ENCODE measurements at places on chromosomes 7 and 10.

DNA sequence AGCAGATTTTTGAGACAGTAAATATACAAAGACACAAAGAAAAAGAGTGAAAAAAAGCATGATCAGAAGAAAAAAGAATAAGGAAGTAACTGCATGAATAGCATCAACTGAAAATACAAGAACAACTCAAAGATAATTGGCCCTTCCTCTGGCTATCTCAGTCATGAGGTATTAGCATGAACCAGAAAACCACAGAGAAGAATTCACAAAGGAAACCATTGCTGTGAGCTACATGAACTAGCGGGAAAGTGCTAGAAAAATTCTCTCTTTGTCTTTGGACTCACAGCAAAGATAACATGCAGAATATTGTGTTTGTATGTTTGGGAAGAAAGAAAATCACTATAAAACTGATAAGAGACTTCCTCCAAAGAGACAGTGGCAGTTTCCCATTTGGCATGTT, 82.9 kb downstream of the SORCS1 start:
- DNase-seq, result no peak

- no peak for DNase-seq
Observed at GRCh38 chr7:47310020-47310419, 271.9 kb downstream of the TNS3 start.

DNA sequence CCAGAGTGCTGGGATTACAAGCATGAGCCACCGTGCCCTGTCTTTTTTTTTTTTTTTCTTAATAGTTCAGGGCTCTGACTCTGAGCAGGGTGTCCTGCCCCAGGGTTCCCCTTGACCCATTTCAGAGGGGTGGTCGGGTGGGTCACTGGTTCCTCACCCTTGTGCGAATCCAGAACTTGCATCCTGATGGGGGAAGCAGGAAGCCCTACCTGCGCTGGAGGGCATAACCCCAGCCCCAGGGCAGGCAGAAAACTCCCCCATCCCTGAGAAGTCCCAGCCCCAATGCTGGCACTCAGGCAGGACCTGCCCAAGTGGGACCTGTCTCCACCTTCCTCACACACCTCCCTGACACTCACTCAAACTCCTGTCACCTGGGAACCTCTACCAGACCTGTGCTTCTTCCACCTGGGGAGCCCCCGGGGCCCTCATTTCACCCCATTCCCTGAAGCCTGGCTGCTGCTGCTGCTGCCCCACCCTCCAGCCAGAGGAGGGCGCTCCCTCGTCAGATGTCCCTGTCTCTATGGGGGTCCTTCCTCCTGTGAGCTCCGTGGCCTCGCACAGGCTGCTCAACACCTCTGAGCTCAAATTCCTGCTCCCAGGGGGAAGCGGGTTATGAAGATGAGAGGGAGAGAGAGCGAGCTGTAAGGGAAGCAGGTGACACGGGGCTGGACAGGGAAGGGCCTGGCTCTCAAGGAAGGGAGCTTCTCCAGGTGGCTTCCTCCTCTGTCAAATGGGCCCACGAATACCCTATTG, 15.1 kb upstream of the ZNF273 start:
- DNase-seq, result no peak

- no peak for DNase-seq
Observed at GRCh38 chr7:158403013-158403821, 184.4 kb downstream of the PTPRN2 start.

DNA sequence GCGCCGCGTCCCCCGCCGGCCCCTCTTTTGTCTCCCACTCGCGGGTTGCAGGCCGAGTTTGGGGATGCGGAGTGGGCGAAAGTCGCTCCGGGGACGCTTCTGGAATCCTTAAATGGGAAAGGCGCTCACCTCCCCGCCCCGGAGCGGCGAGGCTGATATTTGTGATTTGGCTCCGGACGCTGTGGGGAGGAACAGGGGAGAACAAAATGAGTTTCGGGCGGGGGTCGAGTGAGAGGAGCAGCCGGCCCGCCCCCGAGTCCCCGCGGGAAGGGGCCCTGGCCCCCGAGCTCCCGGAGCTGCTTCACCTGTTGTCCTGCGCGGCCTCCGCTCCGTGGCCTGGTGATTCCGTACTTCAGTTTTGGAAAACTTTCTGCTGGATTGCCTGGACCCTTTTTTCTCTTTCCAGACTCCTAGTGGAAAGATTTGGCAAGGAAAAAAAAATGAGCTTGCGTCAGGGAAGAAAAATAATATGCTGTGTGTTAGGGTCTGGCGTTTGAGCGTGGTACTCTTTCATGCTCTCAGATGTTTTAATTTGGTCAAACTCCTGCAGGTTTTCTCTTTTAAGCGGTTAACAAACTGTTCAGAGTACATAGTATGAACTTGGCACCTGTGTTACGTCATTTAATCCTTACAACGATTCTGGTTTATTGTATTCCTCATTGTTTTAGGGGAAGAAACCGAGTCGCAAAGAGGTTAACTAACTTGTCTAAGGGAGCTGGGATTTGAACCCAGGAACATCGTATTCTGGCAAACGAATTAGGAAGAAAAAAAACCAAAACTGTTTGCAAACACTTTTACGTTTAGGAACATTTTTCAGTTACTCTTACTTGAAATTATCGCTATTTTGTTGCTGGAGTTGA, 924 bp downstream of the BMPR1A start:
- no peak for DNase-seq

GRCh38 chr7:37065779-37066271, 341.5 kb upstream of the AOAH start:
- no peak for DNase-seq

DNA sequence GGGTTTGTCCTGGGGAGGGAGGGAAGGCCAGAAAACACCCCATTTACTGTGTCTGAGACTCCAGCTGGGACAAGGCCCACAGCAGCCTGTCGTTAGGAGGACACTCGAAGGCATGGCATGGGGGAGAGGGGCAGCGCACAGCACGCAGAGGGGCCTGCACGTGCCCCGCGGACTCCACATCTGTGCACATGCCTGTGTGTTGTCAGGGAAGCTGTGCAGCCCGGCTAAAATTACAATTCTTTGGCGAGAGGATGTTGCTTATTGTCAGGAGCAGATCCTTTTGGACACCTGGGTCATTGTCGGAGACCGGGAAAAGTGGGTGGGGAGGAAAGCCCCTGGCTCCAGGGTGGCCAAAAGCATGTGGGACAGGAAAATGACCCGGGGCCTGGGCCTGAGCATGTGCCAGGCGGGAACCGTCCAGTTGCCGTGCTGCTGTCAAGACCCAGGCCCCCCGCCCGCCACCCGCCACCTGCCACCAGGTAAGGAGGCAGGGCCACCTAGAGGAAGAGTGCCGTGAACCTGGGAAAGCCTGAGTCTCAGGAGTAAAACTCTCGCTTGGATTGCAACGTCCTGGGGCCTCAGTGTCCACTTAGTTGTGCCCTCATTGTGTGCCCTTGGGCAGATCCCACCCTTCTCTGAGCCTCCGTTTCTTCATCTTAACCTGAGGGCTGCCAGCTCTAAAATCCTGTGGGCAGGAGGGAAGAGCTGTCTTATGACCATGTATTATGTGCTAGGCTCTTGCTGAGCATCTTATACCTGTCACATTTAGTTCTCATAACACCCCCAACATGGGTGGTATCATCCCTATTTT, 7.2 kb downstream of the VSIR start:
- no peak for DNase-seq

DNA sequence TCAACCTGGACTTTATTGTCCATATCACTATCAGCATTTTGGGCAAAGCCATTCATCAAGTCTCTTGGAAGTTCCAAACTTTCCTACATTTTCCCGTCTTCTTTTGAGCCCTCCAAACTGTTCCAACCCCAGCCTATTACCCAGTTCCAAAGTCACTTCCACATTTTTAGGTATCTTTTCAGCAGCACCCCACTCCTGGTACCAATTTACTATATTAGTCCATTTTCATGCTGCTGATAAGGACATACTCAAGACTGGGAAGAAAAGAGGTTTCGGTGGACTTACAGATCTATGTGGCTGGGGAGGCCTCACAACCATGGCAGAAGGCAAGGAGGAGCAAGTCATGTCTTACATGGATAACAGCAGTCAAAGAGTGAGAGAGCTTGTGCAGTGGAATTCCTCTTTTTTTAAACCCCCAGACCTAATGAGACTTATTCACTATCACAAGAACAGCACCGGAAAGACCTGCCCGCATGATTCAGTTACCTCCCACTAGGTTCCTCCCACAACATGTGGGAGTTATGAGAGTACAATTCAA, 50.2 kb downstream of the NRF1 start:
- DNase-seq, result no peak

GRCh38 chr7:39085590-39086049, 107.9 kb downstream of the POU6F2 start:
- DNase-seq, result peak; percentile 80

DNA sequence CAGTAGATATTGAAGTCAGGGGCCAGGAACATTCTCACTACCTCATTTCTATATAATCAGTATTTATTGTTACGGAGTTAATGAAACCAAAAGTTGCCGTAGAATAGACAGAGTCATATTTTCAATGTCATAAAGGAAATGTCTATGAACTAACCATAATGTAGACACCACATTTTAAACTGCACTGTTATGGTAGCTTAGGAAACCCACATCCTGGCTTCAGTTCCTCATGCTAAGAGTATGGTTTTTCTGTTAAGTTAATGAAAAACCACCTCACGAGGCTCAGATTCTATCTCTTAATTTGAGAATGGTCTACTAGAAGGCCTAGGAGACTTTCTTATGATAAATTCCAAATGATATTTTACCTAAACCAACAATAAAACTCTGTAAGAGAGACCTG, 166.5 kb downstream of the TMEM26 start:
- DNase-seq, result no peak

- no peak for DNase-seq
Observed at GRCh38 chr7:40587419-40587818, 452.6 kb downstream of the SUGCT start.

DNA sequence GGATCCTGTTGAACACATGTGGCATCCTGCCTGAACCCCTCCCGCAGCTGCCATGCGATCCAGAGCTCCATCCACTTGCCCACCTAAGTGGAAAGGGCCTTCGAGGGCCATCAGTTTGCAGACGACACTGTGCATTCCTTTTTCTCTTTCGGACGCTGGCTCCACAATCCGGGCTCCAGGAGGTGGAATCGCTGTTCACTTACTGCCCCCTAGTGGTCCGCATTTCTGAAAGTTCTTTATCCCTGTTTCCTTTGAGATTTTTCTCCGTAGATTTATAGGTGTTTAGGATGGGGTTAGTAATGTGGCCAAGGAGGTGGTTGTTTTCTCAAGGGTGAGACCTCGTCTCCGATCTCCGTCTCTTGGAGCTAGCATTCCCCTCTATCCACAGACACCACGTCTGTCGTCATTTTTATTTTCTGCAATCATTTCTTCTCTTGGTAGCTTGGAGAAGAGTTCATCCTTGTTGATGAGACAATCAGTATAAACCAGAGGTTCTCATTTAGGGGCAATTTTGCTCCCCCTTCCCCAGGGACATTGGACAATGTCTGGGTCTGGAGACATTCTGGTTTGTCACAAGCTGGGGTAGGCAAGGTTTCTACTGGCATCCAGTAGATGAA, 204.6 kb downstream of the ARHGAP21 start:
- peak; percentile 24 for DNase-seq

DNA sequence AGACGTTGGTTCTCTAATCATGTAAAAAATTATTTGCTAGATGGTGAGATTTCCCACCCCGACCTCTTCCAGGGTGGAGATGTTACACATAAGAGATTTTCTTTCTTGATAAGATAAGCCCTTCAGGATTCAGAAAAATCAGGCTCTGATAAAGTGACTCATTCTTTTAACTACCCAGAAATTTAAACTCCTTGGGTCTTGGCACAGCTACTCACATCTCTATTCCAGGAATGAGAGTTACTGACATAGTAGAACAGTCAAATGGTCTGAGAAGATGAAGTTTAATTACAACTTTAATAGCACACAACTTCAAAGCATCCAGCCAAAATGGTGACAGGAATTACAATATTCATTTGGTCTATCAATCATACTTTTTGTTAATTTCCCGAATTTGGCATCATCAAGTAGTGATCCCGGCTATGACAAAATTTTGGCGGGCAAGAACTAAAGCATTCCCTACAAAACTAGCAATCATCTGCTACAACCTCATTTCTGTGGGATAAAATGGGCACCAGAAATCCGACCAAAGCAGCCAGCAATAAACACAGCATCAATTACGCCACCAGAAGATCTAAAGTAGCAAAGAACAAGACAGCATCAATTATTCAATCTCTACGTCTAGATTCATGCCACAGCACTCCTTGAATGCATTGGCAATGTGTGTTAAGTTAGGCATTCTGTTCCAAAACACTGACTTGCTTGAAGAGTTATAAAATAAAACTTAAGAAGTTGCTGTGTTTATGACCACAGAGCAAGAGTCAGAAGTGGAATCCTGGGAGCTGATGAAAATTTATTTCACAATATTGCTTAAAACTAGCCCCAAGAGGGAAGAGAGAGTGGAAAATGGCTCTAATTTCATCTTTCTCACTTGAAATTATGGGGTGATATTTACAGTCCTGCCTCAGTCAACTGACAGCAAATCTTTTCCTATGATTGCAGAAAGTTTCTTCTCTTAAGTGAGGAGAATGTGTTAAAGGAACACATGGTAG, 565.7 kb upstream of the ANKRD30A start:
- DNase-seq, result no peak

DNA sequence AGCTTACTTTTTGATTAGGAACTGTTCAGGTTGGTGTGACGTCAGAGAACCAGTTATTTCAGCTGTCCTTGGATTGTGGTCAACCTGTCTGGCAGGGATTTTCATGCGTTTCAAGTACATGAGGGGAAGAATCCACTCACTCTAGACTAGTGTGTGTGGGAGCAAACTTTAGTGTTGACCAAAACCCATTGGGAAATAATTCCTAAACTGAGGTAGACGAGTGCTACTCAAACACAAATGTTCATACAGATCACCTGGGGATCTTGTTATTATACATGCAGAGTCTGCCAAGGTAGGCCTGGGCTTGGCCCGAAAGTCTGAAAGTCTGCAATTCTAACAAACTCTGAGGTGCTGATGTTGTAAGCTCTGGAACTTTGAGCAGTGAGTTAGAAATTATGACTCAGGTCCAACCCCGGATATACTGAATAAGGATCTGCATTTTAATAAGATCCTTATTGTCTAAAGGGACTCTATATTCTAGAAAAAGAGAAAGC, 111.1 kb upstream of the CREB5 start:
- no peak for DNase-seq

GRCh38 chr7:143016996-143017395, 9.9 kb downstream of the OR9A2 start:
- no peak for DNase-seq

- DNase-seq, result peak; percentile 69
Observed at GRCh38 chr10:58512491-58513187, at the start of gene BICC1. BICC1 (plus strand) TSS chr10:58512872; CDS start chr10:58513144, 272 bp downstream.

DNA sequence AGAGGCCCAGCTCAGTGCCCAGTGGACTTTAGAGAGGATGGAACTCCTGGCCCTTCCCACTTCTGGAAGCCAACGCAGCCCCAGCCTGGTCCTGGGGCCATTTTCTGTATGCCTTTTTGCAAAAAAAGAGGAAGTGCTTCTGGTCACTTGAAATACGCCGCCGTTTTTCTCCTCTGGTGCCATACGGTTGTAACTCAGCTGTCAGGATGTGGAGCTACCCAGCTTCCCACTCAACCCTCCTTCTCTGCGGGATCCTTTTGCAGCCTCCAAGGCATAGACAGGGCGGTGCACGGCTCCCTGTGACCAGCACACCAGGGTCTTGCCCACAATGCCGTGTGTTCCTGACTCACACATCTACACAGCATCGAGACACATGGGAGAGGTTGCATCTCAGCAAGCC, 369.6 kb downstream of the TCERG1L start:
- no peak for DNase-seq
